Prostate gland (tissue), 2 donors: ENCODE measurements at places on chromosomes 5 and 9. TPM values are rescaled to one million over a fixed set of nuclear protein-coding genes. Genes with fewer than 3 reads are reported as not detected.

- no peak for DNase-seq
These were observed 105.4 kb downstream of the DCP2 start for GRCh38 chr5:113081881-113082546.

DNA sequence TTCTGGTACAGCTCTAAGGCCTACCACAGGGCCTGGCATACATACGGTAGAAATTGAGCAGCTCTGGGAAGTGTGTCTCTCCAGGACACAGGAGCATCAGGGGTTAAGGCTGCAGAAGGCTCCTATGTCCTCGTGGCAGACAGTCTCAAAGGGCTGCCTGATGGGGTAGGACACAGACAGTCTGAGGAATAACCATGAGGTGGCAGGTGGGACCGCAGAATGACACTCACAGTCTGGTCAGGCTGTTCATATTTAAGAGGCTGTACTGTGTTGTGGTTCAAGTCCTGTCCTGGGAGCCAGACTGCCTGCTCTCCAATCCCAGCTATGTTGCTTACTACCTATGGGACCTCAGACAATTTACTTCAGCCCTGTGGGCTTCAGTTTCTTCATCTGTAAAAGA is 217.1 kb downstream of the TRIM32 start:
- no peak for DNase-seq

The ARID3C gene
- 1.1 TPM for total RNA-seq

DNA sequence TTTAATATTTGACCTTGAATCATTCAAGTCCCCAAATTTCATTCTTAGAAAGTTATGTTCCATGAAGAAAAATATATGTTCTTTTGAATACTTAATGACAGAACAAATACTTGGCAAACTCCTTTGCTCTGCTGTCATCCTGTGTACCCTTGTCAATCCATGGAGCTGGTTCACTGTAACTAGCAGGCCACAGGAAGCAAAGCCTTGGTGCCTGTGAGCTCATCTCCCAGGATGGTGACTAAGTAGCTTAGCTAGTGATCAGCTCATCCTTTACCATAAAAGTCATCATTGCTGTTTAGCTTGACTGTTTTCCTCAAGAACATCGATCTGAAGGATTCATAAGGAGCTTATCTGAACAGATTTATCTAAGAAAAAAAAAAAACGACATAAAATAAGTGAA is 65.4 kb downstream of the WDR41 start:
- DNase-seq = no peak

GRCh38 chr5:42390115-42390514 is 33.1 kb upstream of the GHR start:
- no peak for DNase-seq
